ENCODE measurements at places on chromosomes 16 and 17. TPM values are rescaled to one million over a fixed set of nuclear protein-coding genes. Genes with fewer than 3 reads are reported as not detected.

DNA sequence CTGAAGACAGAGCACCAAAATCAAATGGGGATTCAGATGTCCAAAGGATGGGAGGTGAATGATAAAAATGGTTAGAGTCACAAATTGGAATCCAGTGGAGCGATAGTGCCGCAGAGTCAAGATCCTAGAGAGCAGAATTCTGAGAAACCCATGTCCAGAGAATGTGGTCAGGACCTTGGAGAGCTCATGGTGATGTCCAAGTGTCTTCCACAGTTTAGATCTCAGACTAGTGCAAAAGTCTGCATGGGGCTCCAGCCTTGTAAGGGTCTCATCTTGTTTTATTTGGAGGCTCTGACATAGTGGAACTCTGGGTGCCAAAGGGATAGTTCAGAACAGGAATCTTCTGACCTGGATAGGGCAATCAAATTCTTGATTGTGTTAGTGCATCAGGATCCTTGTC, 245.9 kb upstream of the HSBP1 start:
- no peaks in the 10 kb centered on the region for H3K4me1 ChIP-seq
- no peak for DNase-seq
- H3K36me3 ChIP-seq: no peaks in the 10 kb centered on the region
- H3K4me3 ChIP-seq: no peak overlapping the region
- H3K27me3 ChIP-seq: no peaks in the 10 kb centered on the region
- no peak overlapping the region for H3K27ac ChIP-seq

GRCh38 chr16:57239107-57239506, 6.0 kb upstream of the ARL2BP start:
- DNase-seq: no peak
- H3K4me3 ChIP-seq: no peak overlapping the region
- peaks cover 41% of the 10 kb centered on the region for H3K36me3 ChIP-seq
- H3K27me3 ChIP-seq: no peaks in the 10 kb centered on the region

DNA sequence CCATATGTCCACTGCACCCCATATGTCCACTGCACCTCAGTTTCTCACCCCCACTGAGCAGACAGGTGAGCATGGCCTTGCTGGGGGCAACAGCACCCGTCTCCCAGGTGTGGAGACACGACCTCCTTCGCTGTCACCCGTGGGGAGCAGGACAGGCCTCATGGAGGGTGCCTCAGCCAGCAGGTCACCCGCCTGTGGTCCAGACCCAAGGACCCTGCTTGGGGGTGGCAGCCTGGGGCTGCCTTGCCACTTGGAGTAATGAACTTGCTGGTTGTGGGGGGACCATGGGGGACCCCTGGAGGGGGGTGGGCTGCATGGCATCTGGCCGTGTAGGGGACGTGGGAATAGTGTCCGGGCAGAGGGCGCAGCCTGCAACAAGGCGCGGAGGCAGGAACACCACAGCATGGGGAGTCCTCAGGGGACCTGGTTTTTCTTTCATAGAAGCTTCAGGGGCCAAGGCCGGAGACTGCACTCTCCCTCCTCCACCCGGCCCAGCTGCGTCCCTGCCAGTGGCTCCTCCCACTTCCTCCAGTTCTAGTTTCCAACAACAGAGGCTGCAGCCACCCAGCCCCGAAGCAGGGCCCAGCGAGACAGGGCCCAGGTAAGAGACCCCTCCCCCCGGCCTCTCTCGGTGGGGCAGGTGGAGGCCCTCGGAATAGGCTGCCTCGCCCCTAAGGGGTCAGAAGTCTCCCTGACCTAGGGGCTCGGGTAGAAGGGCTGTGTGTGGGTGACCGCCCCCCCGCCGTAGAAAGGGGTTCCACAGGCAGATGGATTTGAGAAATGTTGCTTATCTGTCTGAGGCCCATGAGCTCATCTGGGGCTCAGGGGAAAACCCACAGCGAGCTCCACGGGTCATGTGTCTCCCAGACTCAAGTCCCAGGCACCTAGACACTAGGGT, at the start of gene NHLRC4:
TSS of gene NHLRC4 (plus strand) at position 531 of the 898 bp plus-strand sequence. CDS start 1,043 bp downstream, outside the sequence.
- DNase-seq: peak; percentile 75
- H3K27me3 ChIP-seq: peaks cover 6% of the 10 kb centered on the region
- H3K4me3 ChIP-seq: peak within 1 kb of the TSS; percentile 60
- peaks cover 28% of the 10 kb centered on the region for H3K4me1 ChIP-seq
- no peaks in the 10 kb centered on the region for H3K36me3 ChIP-seq

- DNase-seq: no peak
- no peaks in the 10 kb centered on the region for H3K36me3 ChIP-seq
- H3K4me3 ChIP-seq: no peak overlapping the region
- peaks cover 1% of the 10 kb centered on the region for H3K27me3 ChIP-seq
Measured at GRCh38 chr16:48206594-48207242, 37.4 kb upstream of the LONP2 start.

DNA sequence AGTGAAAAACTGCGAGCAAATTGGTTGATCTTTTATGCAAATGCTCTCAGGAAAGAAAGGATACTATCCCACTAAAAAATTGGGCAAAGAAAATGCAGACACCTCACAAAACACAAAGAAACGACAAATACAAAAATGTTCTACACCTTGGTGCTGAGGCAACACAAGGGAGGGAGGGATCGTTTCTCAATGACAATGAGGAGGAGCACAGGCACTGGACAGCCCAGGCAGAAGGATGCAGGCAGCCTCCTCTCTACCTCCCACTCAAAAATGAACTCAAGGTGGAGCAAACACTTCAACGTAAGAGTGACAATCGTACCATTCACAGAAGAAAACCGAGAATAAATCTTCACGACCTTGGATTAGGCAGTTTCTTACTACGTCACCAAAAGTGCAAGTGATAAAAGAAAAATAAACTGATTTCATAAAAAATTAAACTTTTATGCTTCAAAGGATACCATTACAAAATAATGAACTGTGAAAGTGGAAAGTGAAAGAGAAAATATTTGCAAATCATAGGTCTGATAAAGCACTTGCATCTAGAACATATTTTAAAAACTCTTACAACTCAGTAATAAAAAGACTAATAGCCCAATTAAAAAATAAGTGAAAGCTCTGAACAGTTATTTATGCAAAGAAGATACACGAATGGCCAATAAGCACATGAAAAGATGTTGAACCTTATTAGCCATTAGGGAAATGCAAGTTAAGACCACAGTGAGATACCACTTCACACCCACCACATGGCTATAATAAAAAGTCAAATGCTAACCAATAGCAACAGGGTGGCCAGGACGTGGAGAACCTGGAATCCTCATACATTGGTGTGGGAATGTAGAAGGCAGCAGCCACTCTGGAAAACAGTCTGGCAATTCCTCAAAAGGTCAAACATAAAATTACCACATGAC, 80.8 kb upstream of the TRAP1 start:
- no peak for DNase-seq
- peak overlapping the region; percentile 57 for H3K27ac ChIP-seq
- peak overlapping the region; percentile 22 for H3K4me3 ChIP-seq
- H3K27me3 ChIP-seq: no peaks in the 10 kb centered on the region
- H3K4me1 ChIP-seq: peaks cover 80% of the 10 kb centered on the region

DNA sequence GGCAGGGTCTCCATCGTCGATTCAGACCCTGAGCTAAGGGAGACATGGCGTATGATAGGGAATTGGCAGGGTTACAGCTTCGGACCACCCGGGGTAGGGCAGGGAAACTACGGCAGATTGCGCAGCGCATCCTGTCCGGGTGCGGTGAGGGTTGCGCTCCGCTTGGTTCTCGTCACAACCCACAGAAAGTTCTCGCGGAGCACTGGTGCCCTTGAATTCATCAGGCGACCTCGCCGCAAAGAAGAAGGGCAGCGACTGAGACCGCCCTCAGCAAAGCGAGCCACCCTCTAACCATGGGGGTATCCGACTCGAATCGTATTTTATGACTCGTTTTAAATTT, 1.2 kb downstream of the HS3ST3B1 start:
- peak overlapping the region; percentile 91 for H3K4me3 ChIP-seq
- H3K36me3 ChIP-seq: peaks cover 11% of the 10 kb centered on the region
- peaks cover 64% of the 10 kb centered on the region for H3K4me1 ChIP-seq
- DNase-seq: peak; percentile 68
- peak overlapping the region; percentile 92 for H3K27ac ChIP-seq

APRT gene
- total RNA-seq: 86.2 TPM

Data from activated CD4-positive, alpha-beta T cell treated with anti-CD3 and anti-CD28 coated beads, Interleukin-2, amount 10 ng/mL, durations not matched to agents 7 days and 5 days (primary cell).